ENCODE measurements at places on chromosomes 6 and 20.

DNA sequence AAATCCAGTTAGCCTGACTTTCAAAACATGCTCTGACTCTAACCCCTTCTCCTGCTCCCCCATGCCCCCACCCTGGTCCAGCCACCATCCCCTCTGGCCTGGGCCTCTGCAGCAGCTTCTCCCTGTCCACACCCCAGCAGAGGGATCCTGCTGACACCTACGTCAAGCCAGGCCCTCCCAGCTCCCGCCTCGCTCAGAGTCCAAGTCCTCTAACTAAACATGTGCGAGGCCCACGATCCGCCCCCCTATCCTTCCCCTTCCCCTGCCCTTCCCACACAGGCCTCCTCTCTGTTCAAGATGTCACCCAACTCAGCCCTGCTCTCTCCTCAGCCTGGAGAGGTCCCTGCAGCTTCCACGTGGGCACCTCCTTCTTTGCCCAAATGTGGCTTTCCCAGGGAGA lies 33.7 kb downstream of the NFATC2 start:
- no peak for DNase-seq

DNA sequence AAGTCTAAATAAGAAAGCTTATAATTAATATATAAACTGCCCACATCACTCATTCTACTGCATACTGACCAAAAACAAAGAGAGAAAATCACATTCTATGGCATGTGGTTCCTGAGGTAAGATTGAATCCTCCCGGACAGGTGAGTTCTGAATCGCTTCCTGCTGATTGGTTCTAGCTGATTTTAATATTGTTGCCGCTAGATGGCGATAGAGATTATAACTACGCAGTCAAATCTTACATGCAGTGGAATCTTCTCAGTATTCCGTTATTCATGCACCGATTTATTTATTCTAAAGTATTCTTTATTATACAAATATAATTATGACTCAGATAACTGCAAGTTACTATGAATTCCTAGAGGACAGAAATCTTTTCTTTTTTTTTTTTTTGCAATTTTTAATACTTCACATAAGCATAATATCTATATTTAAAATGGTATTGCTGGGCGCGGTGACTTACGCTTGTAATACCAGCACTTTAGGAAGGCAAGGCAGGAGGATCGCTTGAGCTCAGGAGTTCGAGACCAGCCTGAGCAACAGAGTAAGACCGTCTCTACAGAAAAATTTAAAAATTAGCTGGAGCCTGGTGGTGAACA lies 24.2 kb upstream of the TMX4 start:
- DNase-seq: no peak

- DNase-seq: no peak
Observed at GRCh38 chr6:101125380-101125971, 244.3 kb upstream of the ASCC3 start.

GRCh38 chr20:48336597-48336996 lies 491.2 kb downstream of the PREX1 start:
- no peak for DNase-seq

- no peak for DNase-seq
Observed at GRCh38 chr20:35908007-35908406, 46.3 kb downstream of the SCAND1 start.

- no peak for DNase-seq
Observed at GRCh38 chr20:210809-211502, 16.1 kb upstream of the DEFB129 start.

DNA sequence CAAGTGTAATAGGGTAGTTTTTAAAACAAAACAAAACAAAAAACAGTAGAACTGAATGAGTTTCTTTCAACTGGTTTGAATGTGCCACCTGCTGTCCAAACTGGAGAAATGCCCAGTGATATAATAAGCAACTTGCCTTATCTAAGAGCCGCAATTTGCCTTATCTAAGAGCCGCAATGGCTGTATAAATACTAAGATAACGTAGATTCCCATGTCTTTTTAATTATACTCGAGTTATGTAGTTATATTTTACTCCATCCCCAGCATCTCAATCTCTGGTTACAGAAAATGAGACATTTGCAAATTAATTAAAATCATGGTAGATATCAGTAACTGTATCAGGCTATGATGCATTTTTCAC lies 67.2 kb downstream of the RPP40 start:
- DNase-seq: no peak

DNA sequence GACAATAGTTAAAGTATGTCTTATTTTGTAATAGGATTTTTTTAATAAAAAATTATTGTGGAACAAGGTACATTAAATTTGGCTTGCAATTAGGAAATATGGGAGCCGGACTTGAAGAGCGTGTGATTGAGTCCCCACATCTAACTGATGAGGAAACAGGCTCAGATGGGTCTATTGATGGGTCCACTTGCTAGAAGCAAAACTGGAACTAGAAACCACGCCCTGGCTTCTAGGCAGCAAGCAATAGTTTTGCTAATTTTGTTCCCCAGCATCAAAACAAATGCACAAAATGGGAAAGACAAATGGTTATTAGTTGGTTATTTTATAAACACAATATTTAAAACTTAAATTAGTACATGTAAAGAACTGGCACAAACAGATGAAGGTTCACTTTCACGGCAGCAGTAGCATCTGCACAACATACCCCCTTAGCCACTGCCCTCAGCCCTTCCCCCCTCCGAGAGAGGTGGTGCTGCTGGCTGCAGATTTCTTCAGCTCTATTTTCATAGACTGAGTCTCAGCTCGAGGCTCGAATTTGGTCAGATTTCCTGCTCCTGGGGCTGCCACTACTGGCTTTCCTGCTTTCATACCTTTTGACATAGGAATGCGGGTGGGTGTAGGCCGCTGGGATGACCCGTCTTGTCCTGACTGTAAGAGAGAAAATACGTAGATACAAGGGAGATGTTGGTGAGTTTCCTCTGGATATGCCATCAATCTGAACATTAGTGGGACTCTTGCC lies 23.8 kb upstream of the TMEM30A start:
- DNase-seq: no peak

DNA sequence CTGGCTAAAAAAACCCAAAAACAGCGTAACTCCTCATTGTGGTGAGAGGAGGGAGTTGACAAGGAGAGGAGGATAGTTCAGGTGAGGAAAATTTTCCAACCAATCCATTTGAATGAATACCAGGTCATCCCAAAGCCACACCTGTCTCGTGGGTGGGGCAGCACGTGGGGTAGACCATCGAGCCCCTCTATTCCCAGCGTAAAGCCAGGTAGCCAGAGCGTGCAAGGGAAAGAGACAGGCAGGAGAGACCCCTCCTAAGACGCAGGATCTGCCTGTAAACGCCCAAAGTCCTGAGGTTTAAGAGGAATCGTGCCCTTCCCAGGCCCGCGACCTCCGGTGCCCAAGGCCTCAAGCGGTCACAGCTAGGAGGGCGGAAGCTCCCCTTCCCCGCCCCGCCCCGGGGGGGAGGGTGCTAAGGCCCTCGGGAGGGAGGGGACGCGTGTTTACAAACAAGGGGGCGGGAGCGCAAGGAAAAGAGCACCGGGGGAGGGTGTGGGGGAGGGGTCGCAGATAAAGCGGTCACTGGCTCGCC lies 712 bp downstream of the RXRB start:
- no peak for DNase-seq

- no peak for DNase-seq
Observed at GRCh38 chr20:64212755-64213154, 42.8 kb upstream of the PCMTD2 start.

- DNase-seq: no peak
Observed at GRCh38 chr20:36860339-36860738, 15.6 kb upstream of the TLDC2 start.
